ENCODE measurements at places on chromosomes 16 and 17.

DNA sequence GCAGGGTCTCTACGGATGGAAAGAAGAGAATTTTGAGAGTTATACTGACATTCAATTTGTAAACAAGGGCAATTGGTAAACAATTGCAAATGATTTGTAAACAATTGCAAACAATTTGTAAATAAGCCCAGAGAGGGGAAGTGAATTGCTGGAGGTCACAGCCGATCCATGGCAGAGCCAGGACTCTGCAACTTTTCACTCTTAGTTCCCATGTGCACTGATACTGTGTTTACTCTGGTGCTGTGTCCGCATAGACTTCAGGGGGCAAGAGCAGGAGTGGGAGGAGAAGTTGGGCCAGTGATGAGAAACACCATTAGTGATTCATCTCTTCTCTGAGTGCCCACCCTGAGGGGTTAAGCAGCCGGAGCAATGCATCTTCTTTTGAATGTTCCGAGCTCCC, 14.0 kb downstream of the SCNN1G start:
- no peak for DNase-seq

DNA sequence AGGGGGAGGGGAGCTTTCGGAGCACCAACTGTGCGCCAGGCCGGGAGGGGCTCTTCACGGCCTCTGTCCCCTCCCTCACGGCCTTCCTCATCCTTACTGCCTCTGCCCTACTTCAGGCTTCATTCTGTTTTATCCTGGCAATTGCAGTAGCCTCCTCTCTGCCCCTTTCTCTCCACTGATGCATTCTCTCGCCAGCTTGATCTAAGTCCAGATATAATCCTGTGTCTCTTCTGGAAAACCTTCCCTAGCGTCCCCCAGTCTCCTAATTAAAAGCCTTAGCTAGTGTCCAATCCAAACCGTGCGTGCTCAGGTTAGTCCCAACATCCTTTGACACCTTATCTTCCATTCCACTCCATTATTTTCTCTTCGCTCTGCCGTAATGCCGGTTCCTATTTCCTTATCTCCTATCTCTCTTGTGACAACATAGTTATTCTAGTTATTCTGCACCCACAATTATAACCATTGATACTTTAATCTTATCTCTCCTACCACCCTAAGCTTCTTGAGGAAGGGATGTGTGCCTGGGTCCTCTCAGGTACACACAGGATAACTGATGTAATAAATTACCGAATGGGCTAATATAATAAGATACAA, 869 bp downstream of the ZNF48 start:
- DNase-seq = no peak

DNA sequence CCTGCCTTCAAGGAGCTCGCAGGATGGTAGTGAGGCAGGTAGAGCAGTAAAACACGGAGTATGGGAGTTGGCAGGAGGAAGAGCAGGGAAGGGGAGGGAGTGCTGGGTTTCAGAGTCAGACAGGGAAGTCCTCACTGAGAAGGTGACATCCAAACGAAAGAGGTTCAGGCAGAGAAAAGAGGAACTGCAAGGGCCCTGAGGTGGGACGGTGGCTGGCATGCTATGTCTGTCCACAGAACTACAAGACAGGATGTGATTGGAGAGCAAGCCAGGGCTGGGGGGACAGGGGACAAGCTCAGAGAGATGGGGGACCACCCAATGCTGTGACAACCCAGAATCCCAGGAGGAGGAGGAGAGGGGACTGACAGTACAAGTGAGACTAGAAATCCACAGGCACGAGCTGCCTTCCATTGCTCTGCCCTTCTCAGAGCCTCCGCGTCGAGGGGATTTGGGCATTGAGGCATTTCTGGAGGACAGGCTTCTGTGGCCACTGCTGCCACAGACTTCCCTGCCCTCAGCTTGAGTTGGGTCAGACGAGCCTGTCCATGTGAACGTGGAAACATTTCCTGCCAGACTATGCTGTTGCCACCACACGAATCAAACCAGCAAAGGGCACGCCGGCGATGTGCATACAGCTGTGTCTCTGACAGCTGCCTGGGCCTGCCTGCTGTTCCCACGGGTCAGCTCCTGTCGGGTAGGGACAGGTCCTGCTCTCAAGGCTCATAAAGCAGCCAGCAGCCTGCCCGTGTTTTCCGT, 100.1 kb downstream of the RAB11FIP4 start:
- DNase-seq = no peak

GRCh38 chr17:43679911-43680310, 18.2 kb upstream of the MEOX1 start:
- DNase-seq = no peak

DNA sequence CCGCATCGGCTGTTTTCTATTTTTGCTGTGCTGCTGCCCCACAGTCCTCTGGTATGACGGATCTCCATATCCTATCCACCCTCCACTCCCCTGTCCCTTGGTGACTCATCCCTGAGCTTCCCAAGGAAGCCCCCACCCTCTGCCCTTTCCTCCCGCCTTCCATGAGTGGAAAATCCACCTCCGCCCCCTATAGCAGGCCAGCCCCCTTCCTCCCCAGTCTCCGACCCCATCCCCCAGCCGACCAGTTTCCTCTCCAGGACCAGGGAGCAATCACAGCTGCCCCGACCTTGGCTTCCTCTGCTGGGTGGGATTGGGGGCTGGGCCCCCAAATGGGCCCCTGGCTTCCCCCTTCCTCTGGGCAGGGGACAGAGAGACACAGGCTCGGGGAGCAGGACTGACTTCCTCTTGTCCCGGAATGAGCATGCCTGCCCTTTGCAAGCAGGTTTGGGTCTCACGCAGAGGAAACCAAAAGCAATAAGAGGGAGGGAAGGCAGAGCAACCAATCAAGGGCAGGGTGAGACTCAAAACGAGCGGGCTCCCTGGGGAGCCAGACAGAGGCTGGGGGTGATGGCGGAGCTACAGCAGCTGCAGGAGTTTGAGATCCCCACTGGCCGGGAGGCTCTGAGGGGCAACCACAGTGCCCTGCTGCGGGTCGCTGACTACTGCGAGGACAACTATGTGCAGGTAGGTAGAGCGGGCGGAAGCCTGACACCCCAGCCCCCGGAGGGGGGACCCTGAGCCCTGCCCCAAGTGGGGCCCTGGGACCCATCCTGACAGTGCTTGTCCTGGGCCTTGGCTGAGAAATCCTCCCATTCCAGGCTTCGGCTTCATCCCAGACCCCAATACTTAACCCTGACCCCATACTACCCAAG, at the start of the genes ABI3 and GNGT2:
TSS of gene ABI3 (plus strand) at position 550 of the 872 bp plus-strand sequence. CDS start at position 568, 18 bp downstream.
TSS of gene GNGT2 (minus strand) at position 417 of the 872 bp plus-strand sequence. CDS start 3,152 bp downstream, outside the sequence.
- DNase-seq = no peak
